ENCODE measurements at places on chromosomes 7 and 10.

GRCh38 chr10:31694929-31695837, 233.4 kb downstream of the ARHGAP12 start:
- DNase-seq: no peak

- no peak for DNase-seq
Observed at GRCh38 chr7:31019509-31019908, 32.6 kb upstream of the ADCYAP1R1 start.

DNA sequence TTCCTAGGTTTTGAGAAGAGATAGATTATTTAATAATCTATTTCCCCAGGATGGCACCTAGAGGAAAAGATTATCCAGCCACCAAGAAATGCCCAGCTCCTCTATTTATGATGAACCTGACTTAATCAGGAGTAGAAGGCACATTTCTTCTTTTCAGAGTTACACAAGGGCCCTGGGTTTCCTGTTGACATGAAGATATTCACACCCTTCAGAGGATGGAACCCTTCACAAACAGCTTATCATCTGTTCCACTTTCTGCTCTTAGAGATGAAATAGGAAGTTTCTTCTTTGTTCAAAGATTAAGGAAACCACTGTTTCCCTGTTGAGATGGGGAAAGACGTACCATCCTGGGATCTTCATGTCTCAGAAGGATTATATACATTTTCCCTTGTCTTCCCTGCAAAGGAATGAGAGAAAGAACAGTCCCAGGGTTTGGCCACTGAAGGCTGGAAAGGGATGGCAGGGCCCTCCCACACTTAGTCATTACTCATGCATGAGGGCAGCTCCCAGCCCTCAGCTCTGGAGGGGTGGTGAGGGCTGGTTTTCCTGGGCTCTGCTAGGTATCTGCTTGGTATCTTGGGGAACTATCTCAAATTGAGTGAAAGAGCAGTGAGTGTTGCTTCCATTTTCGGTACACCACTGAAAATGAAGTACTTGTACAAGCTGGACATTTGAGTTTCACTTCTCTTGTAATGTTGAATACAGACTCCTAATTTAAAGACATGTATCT, 64.0 kb downstream of the MTPAP start:
- no peak for DNase-seq

DNA sequence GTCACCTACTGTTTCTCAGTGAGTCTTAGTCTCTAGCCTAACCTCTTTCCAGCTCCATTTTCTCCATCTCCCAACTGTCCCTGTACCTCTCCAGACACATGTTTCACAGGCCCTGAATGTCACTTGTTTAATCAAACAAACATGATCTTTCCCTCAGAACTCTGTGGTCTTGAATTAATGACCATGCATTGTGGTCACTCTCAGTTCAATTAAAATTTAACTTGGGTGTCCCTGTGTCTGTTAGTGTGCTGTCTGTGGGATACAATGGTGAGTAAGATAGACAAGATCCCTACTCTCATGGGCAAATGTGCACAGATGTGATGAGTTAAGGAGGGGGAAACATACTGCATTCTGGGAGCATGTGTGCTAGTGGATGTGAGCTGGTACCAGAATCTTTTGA, 65.0 kb downstream of the RBM33 start:
- DNase-seq: no peak
